Kidney (tissue), 22 donors: ENCODE measurements at places on chromosomes 6 and 20. TPM values are rescaled to one million over a fixed set of nuclear protein-coding genes. Genes with fewer than 3 reads are reported as not detected.

- peak; percentile 74 for DNase-seq
- peak within 1 kb of the TSS; percentile 23 for H3K27ac ChIP-seq
- no peaks in the 10 kb centered on the region for H3K36me3 ChIP-seq
- H3K4me1 ChIP-seq: no peaks in the 10 kb centered on the region
- peak within 1 kb of the TSS; percentile 78 for H3K4me3 ChIP-seq
- H3K27me3 ChIP-seq: no peaks in the 10 kb centered on the region
Observed at GRCh38 chr6:132400883-132401617, at the start of gene MOXD1. Gene MOXD1 (minus strand): TSS chr6:132401475. CDS start chr6:132401426, 49 bp downstream.

GRCh38 chr20:47774131-47774777 is 11.0 kb downstream of the SULF2 start:
- H3K4me1 ChIP-seq: no peaks in the 10 kb centered on the region
- peak; percentile 59 for DNase-seq
- no peaks in the 10 kb centered on the region for H3K36me3 ChIP-seq

DNA sequence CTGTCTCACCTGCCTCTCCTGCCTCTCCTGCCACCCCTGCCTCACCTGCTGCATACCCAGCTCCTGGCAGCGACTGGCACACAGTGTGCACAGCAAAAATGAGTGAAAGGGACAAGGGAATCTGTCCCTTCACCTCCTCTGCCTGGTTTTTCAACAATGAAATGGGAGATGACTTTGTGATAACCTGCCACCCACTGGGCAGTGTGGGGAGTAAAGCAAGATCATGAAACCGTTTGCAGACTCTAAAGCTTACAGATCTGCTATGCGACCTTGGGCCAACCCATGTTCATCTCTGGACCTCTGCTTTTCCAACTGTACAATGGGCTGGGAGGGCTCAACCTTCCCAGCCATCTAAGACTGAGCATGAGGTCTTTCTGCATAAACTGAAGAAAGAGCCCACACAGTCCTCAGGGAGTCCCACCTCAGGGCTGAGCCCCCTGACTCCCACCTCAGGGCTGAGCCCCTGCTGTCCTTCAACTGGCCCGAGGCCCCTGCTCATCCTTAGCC is 81.1 kb downstream of the RIPOR3 start:
- no peak overlapping the region for H3K27ac ChIP-seq
- H3K36me3 ChIP-seq: no peaks in the 10 kb centered on the region
- H3K4me1 ChIP-seq: no peaks in the 10 kb centered on the region
- no peak overlapping the region for H3K4me3 ChIP-seq

DNA sequence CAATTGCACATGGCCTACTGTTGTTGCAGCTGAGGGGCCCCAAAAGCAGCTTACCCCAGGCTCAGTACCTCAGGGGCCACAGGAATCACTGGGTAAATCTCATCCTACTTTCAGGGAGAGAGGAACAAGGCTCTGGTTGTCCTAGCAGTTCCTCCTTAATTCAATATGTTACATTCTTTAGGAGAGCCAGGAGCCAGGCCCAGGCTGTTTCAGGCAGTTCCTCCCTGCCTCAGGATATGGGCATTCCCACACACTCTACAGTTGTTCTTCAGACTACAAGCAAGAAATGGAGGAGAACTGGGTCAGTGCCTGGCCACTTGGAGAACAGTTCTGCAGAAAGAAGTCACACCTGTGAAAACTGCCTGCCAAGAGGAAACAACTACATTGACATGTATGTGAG is 9.6 kb upstream of the BTN3A2 start:
- no peak overlapping the region for H3K4me3 ChIP-seq
- H3K4me1 ChIP-seq: no peaks in the 10 kb centered on the region
- no peaks in the 10 kb centered on the region for H3K36me3 ChIP-seq
- no peak overlapping the region for H3K27ac ChIP-seq

GRCh38 chr20:60031107-60031506 is 72.9 kb downstream of the CDH26 start:
- peaks cover 6% of the 10 kb centered on the region for H3K4me1 ChIP-seq
- DNase-seq: no peak
- no peaks in the 10 kb centered on the region for H3K36me3 ChIP-seq
- no peak overlapping the region for H3K4me3 ChIP-seq
- no peak overlapping the region for H3K27ac ChIP-seq

GRCh38 chr20:14790771-14791620 is 453.6 kb upstream of the FLRT3 start:
- H3K4me1 ChIP-seq: no peaks in the 10 kb centered on the region
- peak overlapping the region; percentile 29 for H3K4me3 ChIP-seq
- DNase-seq: no peak
- no peaks in the 10 kb centered on the region for H3K36me3 ChIP-seq
- no peaks in the 10 kb centered on the region for H3K27me3 ChIP-seq

- H3K36me3 ChIP-seq: no peaks in the 10 kb centered on the region
- DNase-seq: peak; percentile 61
Observed at GRCh38 chr6:147201885-147202515, 2.2 kb upstream of the STXBP5 start.

- no peaks in the 10 kb centered on the region for H3K36me3 ChIP-seq
- no peak overlapping the region for H3K27ac ChIP-seq
- DNase-seq: no peak
- no peak overlapping the region for H3K4me3 ChIP-seq
- H3K4me1 ChIP-seq: no peaks in the 10 kb centered on the region
Observed at GRCh38 chr6:166310634-166311033, 2.4 kb upstream of the PRR18 start.

DNA sequence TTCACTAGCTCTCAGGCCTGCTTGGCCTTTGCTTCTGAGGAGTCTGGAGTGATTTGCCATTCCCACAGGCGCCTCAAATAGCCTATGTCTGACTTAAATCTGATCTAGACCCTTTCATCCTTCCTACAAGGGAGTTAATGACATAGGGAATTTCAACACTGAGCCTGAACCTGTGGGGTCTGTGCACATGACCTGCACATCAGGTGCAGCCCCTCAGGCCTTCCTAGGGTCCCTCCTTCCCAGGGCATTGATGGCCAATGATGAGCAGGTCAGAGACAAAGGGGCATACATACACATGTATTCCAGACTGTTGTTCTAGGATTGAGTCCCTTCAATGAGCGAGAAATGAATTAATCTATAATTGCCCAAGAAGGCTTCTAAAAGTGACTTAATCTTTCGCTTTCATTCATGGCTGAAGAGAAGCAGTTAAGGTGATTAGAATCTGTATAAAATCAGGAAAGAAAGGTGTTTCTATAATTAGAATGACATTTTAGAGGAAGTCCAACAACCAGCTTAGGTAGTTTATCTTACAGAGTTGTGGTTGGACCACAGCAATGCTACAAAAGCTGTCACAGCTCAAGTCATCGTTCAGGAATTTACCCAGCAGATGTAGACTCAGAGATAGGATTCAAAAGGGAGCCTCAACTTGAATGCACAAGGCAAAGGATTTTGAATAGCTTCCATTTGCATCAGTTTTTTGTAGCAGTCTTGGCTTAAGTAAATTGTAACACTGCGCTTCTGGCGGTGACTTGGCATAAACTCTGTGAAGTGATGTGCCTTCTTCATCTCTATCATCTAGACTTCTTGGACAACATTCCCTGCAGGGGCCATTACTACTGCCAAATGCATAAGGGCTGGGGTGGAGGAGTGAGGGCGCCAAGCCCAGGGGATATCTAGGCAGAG is 27.0 kb upstream of the TBC1D7 start:
- no peak overlapping the region for H3K4me3 ChIP-seq
- H3K4me1 ChIP-seq: no peaks in the 10 kb centered on the region
- no peak for DNase-seq
- no peaks in the 10 kb centered on the region for H3K36me3 ChIP-seq
- H3K27me3 ChIP-seq: no peaks in the 10 kb centered on the region

- no peaks in the 10 kb centered on the region for H3K36me3 ChIP-seq
- DNase-seq: peak; percentile 33
- no peak overlapping the region for H3K27ac ChIP-seq
Observed at GRCh38 chr20:4243071-4243470, 227.7 kb upstream of the RNF24 start.

- no peak overlapping the region for H3K4me3 ChIP-seq
- no peak overlapping the region for H3K27ac ChIP-seq
- H3K27me3 ChIP-seq: no peaks in the 10 kb centered on the region
- no peak for DNase-seq
- H3K4me1 ChIP-seq: no peaks in the 10 kb centered on the region
- H3K36me3 ChIP-seq: no peaks in the 10 kb centered on the region
Observed at GRCh38 chr6:107991772-107992550, 34.0 kb upstream of the SEC63 start.

DNA sequence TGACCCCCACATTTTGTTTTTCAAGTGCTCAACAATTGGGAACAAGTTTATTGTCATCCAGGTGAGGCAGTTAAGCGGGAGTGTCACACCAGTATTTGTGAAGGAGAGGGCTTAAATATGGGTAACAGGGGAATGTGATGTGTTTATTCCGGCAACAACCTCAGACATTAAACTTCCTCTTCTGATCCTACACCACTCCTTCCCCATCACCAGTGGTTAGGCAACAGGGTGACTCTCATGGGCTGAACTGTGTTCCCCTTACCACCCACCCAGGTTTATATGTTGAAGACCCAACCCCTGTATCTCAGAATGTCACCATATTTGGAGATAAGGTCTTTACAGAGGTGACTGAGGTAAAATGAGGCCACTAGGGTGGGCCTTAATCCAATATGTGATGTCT is 52.1 kb upstream of the RNF182 start:
- DNase-seq: no peak
- H3K4me1 ChIP-seq: peaks cover 9% of the 10 kb centered on the region
- H3K36me3 ChIP-seq: no peaks in the 10 kb centered on the region

- H3K27me3 ChIP-seq: peaks cover 5% of the 10 kb centered on the region
- no peak overlapping the region for H3K27ac ChIP-seq
- peak overlapping the region; percentile 18 for H3K4me3 ChIP-seq
- H3K4me1 ChIP-seq: no peaks in the 10 kb centered on the region
- no peaks in the 10 kb centered on the region for H3K36me3 ChIP-seq
Observed at GRCh38 chr20:37914672-37915433, 11.9 kb downstream of the VSTM2L start.

- H3K4me1 ChIP-seq: peaks cover 11% of the 10 kb centered on the region
- H3K4me3 ChIP-seq: peak within 1 kb of the TSS; percentile 91
- H3K27me3 ChIP-seq: no peaks in the 10 kb centered on the region
- H3K36me3 ChIP-seq: peaks cover 4% of the 10 kb centered on the region
- peak; percentile 97 for DNase-seq
- H3K27ac ChIP-seq: peak within 1 kb of the TSS; percentile 95
Observed at GRCh38 chr20:50190251-50191064, at the start of gene CEBPB. Gene CEBPB (plus strand): TSS chr20:50190830. CDS start chr20:50191034, 204 bp downstream.

DNA sequence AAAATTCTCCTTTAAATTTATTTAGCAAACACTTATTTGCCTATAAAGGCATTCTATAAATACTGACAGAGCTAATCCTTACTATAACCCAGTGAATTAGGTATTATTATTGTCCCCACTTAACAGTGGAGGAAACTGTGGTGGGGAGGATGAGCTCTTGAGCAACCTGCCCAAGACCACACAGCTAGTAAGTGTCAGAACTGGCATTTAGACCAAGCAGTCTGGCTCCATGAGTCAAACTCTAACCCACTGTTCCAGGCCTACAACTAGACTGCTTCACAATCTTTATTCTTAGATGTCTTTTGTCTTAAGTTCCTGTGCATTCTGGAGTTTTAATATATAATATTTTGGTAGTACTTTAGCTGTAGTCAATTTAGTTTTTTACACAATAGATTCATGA is 530.8 kb downstream of the BCKDHB start:
- no peak overlapping the region for H3K4me3 ChIP-seq
- no peaks in the 10 kb centered on the region for H3K4me1 ChIP-seq
- no peaks in the 10 kb centered on the region for H3K36me3 ChIP-seq
- no peak for DNase-seq
- H3K27me3 ChIP-seq: no peaks in the 10 kb centered on the region
- no peak overlapping the region for H3K27ac ChIP-seq

- no peak for DNase-seq
- no peaks in the 10 kb centered on the region for H3K27me3 ChIP-seq
- H3K4me3 ChIP-seq: peak overlapping the region; percentile 91
- H3K4me1 ChIP-seq: peaks cover 6% of the 10 kb centered on the region
Observed at GRCh38 chr6:118935331-118935668, 341 bp upstream of the MCM9 start.

GRCh38 chr6:43770372-43771209 is 580 bp downstream of the VEGFA start:
- peak overlapping the region; percentile 96 for H3K27ac ChIP-seq
- peak; percentile 72 for DNase-seq
- H3K36me3 ChIP-seq: no peaks in the 10 kb centered on the region
- peaks cover 13% of the 10 kb centered on the region for H3K4me1 ChIP-seq
- no peaks in the 10 kb centered on the region for H3K27me3 ChIP-seq

DNA sequence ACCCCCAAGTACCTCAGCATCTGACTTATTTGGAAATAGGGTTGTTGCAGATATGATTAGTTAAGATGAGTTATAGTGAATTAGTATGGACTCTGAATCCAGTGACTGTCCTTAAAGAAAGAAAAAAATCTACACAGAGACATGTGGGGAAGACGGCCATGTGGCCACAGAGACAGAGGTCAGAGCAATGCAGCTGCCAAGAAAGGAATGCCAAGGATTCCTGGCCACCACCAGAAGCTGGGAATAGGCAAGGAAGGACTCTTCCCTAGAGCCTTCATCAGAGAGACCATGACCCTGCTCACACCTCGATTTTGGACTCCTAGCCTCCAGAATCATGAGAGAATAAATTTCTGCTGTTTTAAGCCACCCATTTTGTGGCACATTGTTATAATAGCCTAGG is 81.8 kb downstream of the FYN start:
- no peaks in the 10 kb centered on the region for H3K36me3 ChIP-seq
- no peaks in the 10 kb centered on the region for H3K27me3 ChIP-seq
- H3K4me1 ChIP-seq: peaks cover 3% of the 10 kb centered on the region

- DNase-seq: no peak
- no peaks in the 10 kb centered on the region for H3K27me3 ChIP-seq
- H3K27ac ChIP-seq: no peak overlapping the region
- H3K4me1 ChIP-seq: no peaks in the 10 kb centered on the region
Observed at GRCh38 chr6:5510331-5511133, 249.2 kb downstream of the FARS2 start.

- no peaks in the 10 kb centered on the region for H3K4me1 ChIP-seq
- H3K27ac ChIP-seq: no peak overlapping the region
- H3K4me3 ChIP-seq: no peak overlapping the region
- H3K27me3 ChIP-seq: no peaks in the 10 kb centered on the region
Observed at GRCh38 chr20:39897058-39897457, 792.0 kb downstream of the MAFB start.

DNA sequence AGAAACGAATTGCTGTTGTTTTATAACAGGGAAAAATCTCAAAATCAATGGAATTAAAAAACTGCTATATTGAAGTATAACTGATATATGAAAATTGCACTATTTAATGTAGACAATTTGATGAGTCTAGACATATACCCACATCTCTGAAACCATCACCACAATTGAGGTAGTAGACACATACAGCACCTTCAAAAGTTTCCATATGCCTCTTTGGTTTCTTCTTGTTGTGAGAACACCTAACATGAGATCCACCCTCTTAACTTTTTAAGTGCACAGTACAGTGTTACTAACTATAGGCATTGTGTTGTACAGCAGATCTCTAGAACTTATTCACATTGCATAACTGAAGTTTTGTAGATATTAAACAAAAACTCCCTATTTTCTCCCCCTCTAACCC is 14.0 kb upstream of the SLC17A5 start:
- no peak overlapping the region for H3K27ac ChIP-seq
- H3K4me3 ChIP-seq: no peak overlapping the region
- no peaks in the 10 kb centered on the region for H3K27me3 ChIP-seq
- no peaks in the 10 kb centered on the region for H3K4me1 ChIP-seq
- no peak for DNase-seq
- no peaks in the 10 kb centered on the region for H3K36me3 ChIP-seq

The MRPS26 gene
- 39.8 TPM for total RNA-seq

The PRDM1 gene
- total RNA-seq: 23.0 TPM

The SLC29A1 gene
- total RNA-seq: 74.6 TPM

The PGC gene
- total RNA-seq: not detected

The CPNE5 gene
- 7.1 TPM for total RNA-seq

The TMEM244 gene
- total RNA-seq: not detected

The PACSIN1 gene
- 1.7 TPM for total RNA-seq

The DPPA5 gene
- total RNA-seq: not detected

The SPATA2 gene
- total RNA-seq: 9.0 TPM

The IL17F gene
- total RNA-seq: not detected
